ENCODE measurements at places on chromosomes 12 and 14.

DNA sequence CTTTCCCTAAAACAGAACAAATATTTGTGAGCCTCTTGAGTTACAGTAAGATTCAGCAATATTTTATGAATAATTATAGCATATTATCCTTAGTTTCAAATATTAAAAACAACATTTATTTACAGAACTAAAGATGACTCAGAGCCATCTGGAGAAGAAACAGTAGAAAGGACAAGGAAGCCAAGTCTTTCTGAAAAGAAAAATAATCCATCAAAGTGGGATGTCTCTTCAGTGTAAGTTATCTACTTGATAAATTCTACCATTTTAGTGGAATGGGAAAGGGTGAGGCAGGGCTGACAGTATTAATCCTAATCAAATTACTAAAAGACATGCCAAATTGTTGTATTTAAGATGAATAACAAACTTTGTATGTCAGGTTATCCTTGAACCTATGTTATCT, 88.1 kb downstream of the DNAI7 start:
- DNase-seq: no peak

GRCh38 chr14:30790827-30791226, 83.5 kb upstream of the COCH start:
- no peak for DNase-seq

DNA sequence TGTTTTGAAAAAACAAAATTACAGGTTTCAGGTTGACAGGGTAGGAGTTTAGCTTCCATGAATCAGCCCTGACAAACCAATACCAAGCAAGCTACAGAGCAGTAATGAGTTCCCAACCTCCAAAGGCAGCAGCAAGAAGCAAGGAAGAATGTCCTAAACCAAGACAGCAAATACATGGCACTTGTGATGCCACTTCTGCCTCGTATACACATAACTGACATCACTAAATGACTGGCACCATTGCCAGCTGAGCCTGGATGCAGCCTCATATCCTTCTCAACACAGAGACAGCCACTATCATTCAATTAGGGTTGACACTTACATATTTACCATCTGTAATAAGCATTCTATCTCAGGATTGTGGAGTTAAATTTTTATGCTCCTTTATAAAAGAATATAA, 35.0 kb upstream of the MDM1 start:
- no peak for DNase-seq

DNA sequence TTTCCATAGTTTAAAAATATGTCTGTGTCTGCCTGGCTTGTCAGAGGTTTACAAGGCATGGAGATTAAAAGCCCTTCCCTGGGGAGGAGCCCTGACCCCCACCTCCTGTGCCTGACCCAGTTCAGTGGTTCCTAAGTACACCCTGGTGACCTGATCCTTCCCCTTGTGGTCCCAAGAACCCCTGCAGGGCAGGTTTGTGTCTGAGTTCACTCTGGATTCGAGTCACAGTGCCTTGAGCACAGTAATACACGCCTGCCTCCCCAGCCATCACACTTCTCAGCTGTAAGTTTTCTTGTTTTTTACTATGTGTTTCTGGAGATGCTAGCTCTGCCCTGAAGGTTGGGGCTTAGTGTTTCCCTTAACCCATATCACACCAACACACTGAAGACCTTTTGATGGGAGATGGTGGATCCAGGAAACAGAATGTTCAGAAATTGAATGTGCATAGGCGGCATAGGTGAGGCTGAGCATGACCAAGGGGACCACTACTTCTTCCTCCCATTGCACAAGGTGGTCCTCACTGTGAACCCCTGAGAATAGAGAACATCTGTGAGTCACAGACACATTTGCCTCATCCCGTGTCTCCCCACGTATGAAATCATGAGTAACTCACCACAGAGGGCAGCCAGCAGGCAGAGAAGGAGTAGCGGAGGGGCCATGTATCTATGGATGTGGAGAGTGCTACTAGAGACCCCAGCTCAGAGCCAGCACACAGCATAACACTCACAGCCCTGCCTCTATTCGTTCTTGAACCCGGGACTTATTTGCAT, 962.9 kb downstream of the TMEM121 start:
- no peak for DNase-seq

GRCh38 chr12:22335794-22336166, 1.3 kb upstream of the ST8SIA1 start:
- DNase-seq: no peak

- DNase-seq: no peak
Measured at GRCh38 chr14:54344445-54344844, 52.4 kb upstream of the CDKN3 start.

- DNase-seq: no peak
Measured at GRCh38 chr14:79383475-79383874, 827.8 kb downstream of the DIO2 start.

GRCh38 chr12:21434699-21435098, 2.8 kb upstream of the PYROXD1 start:
- no peak for DNase-seq

Measured in bone marrow (tissue), 2 donors.